CD4-positive, alpha-beta T cell treated with Interleukin-15 for 1 hour (primary cell): ENCODE measurements at places on chromosomes 7 and 10.

DNA sequence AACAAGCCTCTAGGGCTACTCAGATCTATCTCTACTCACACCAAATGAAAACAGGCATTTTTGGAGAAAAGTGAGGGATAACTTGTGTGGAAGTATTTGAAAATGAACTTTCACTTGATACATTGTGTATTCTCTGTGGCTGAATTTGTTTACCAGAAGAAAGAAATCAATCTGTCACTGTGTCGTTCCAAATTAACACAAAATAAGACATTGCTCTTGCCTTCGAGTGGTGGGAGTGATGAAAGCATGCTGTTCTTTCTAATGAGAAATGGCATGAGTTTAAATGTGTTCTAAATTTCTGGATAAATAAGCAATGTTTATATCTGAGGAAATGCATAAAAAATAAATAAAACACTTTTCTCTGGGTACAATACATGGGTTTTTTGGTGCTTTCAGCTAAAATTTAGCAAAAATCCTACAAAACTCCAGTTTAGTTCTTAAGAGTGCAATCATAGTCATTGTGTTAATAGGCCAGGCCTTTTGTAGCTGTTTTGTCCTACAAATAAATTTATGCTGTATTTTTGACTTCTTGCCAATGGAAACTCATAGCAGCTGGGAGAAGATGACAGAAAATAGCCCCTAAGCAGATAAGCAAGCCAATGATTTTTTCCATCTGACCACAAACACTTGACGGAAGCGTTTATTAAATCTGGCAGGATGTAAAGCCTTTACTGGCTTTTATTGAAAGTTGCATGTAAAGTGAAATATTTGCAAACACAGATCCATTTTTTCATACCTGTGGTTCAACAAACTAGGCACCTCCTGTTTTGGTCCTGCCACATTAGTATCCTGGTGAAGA is 1064.1 kb upstream of the GHITM start:
- no peak for DNase-seq

GRCh38 chr7:77827999-77828398 is 29.4 kb downstream of the PHTF2 start:
- DNase-seq, result no peak

DNA sequence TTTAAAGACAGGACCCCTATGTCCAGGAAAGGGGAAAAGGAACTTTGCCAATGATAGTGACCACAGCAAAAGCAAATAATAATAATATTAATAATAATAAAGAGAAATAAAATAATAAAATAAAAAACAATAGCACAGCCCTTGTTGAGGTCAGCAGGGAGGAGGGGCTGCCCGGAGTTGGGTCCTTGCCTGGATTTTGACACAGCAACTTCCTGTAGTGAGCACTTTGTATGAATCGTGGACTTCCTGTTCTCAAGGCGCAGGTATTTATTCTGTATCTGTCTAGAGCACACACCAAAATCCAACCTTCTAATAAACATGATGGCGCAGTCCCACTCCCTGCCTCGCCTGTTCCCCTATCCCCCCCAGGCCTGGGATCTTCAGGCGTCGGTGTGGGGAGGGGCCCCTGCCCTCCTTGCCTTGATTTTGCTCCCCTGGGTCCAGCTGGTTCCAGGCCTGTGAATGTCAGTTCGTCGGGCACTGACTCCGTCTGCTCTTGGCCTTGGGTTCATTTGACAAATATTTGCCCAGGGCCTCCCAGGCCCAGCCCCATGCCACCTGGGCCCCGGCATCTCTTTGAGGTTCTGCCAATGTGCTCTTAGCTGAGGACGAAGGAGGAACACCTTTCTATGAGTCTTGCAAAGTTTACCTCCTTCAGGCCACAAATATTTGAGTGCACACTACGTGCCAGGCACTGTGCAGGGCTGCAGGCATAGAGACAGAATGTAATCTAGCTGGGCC is 13.9 kb downstream of the TRIM8 start:
- no peak for DNase-seq

GRCh38 chr7:8408871-8409270 is 24.5 kb upstream of the NXPH1 start:
- no peak for DNase-seq

DNA sequence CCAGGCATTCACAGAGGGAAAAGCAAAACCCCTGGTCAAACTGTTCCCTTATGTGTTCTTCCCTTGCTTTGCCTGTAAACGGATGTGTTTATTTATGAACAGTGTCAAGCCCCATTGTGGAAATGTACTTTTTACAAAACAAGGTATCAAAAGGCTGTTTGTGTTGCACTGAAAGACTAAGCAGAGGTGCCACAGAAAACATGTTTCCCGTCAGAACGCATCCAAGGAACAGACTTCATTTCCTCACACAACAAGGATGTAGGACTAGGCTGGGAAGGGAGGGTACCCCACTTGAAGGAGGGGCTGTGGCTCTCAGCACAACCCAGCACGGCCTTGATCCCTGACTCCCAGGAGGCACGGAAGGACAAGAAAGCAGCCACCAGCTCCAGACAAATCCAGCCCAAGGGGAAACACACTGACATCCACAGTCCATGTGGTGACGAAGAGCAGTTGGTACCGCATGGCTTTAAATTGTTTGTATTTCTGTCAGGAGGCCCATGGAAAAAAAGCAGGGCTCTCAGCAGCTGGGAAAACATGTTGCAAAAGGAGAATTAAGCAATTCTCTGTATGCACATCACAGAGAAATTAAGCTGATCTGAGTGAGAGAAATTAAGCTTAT is 85.6 kb downstream of the RNF216 start:
- DNase-seq, result no peak
